ENCODE measurements at places on chromosomes 16 and 17. TPM values are rescaled to one million over a fixed set of nuclear protein-coding genes. Genes with fewer than 3 reads are reported as not detected.

The ACSM2A gene
- not detected for total RNA-seq

The NGFR gene
- total RNA-seq = 0.78 TPM

The CCDC40 gene
- 3.5 TPM for total RNA-seq

- no peaks in the 10 kb centered on the region for H3K27me3 ChIP-seq
- H3K36me3 ChIP-seq = no peaks in the 10 kb centered on the region
- peaks cover 16% of the 10 kb centered on the region for H3K4me1 ChIP-seq
- DNase-seq = no peak
Measured at GRCh38 chr17:75009139-75009724, 3.2 kb upstream of the MRPL58 start.

GRCh38 chr17:50491505-50491904 is 12.8 kb downstream of the RSAD1 start:
- H3K27me3 ChIP-seq = no peaks in the 10 kb centered on the region
- H3K4me1 ChIP-seq = no peaks in the 10 kb centered on the region
- DNase-seq = no peak
- no peak overlapping the region for H3K4me3 ChIP-seq
- H3K27ac ChIP-seq = no peak overlapping the region
- H3K36me3 ChIP-seq = no peaks in the 10 kb centered on the region

DNA sequence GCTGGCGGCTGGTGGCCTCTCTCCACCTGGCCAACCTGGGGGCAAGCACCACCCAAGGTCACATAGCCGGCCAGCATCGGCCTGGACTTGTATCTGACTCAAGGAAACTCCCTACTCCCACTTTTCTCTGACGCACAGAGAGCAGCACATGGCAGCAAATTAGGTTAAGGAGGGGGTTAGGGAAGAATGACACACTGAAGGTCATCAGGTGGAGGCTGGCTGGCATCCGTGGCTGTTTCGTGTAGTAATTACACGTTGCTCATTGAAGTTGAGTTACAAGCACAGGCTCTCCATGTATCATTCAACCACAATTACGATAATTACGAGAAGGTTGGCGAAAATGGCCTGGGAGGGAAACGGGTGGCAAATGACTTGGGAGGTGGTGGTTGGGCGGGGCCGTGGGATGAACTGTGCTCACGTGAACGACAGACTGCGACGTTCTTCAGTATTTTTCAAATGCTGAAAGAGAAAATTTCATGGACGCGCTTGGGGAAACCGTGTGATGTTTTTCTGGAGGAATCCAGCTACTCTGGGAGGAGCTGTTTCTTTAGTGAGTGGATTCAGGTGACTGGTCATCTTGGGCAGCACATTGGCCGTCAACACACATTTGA is 4.0 kb upstream of the METRNL start:
- H3K27ac ChIP-seq = no peak overlapping the region
- no peaks in the 10 kb centered on the region for H3K27me3 ChIP-seq
- peaks cover 13% of the 10 kb centered on the region for H3K4me1 ChIP-seq

GRCh38 chr17:2928294-2928890 is 132.2 kb downstream of the RAP1GAP2 start:
- no peaks in the 10 kb centered on the region for H3K36me3 ChIP-seq
- no peak for DNase-seq
- H3K27me3 ChIP-seq = no peaks in the 10 kb centered on the region
- no peaks in the 10 kb centered on the region for H3K4me1 ChIP-seq

DNA sequence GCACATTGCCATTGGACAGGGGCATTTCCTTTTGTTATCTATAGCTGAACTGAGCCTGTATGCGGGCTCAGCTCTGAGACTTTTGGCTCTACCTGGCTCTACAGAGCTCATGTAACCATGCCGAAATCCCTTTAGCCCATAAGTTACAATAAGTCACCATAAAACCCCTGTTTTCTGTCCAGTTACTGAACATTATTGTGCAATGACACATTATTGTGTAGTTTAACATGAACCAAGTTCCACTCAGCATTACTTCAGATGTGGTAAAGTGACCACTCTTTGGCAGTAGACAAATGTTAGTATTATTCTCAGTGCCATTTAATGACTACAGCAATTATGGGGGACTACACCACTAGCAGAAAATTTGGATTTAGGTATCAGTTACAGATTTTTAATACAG is 65.4 kb upstream of the RASL10B start:
- no peak for DNase-seq
- H3K4me3 ChIP-seq = no peak overlapping the region
- H3K27ac ChIP-seq = no peak overlapping the region
- peaks cover 75% of the 10 kb centered on the region for H3K36me3 ChIP-seq
- no peaks in the 10 kb centered on the region for H3K4me1 ChIP-seq

DNA sequence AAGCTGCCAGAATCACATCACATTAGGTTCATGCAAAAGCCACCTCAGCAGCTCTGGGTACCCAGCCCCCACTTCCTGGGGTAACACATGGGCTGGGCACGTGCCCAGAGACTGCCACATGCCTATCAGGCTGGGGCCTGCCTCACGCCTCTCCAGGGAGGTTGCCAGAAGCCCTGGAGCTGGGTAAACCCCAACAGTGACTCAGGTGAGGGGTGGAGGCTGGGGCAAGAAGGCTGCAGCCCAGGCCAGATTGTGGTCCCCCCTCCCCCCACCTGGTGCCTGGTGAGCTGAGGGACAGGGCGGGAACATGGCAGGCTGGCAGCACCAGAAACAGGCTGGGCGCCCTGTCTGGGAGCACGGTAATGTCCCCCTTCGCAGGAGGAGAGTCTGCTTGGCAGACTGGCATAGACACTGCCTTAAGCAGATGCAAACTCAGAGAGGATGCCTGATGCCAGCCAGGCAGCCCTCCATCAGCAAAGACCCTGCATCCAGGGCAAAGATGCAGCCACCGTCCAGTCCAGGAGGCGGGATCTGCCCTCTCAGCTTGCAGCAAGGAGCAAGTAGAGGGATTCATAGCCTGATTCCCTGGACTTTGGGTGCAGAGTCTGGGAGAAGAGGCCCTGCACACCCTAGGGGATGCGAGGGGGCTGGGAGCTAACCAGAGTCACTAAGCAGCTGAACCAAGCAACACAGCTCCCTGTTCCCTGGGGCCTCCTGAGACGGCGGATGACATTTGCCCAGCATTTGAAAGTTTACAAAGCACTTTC is 28.8 kb downstream of the NGFR start:
- no peak overlapping the region for H3K27ac ChIP-seq
- peaks cover 9% of the 10 kb centered on the region for H3K4me1 ChIP-seq
- no peaks in the 10 kb centered on the region for H3K36me3 ChIP-seq
- DNase-seq = no peak

- H3K4me3 ChIP-seq = no peak overlapping the region
- H3K4me1 ChIP-seq = peaks cover 17% of the 10 kb centered on the region
- no peak for DNase-seq
- H3K36me3 ChIP-seq = no peaks in the 10 kb centered on the region
Measured at GRCh38 chr17:66673668-66674276, 161.1 kb upstream of the CACNG5 start.

DNA sequence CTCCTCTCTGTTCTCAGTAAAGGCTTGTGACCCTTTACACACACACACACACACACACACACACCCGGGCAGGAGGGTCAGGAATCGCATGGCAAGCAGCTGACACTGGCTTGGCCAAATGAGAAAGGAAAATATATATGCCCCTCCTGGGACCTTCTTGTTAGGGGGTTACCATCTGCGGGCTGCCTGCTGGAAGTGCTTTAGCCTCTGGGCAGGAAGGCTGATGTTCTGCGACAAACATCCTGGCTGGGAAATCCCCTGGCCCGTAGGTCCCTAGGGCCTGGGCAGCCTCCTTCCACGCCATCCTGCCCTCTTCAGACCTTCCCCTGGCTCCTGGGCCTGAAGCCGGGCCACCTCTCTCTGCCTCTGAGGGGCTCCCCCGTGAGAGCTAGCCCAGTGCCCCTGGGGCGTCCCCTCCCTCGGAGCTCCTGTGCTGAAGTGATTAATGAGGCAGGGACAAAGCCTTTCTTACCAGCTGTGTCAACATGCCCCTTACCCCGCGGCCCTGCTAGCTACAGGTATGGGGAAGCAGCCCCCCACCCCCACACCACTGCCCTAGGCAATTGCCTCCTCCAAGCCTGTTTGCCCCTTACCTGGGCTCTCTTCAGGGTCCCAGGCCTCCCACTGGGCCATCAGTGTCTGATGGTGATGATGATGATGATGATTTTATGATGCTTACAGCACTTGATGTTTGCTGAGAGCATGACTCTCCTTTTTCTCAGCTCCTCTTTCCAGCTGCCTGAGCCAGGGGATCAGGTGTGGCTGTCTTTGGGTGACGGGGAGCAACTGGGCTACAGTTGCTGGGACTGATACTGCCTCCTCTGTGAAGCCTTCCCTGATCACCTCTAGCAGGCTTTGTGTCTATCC is 32.8 kb upstream of the ETV4 start:
- no peak overlapping the region for H3K4me3 ChIP-seq
- peaks cover 14% of the 10 kb centered on the region for H3K4me1 ChIP-seq
- H3K36me3 ChIP-seq = no peaks in the 10 kb centered on the region
- no peak for DNase-seq

GRCh38 chr17:63696381-63696961 is 3.5 kb downstream of the LIMD2 start:
- peaks cover 34% of the 10 kb centered on the region for H3K36me3 ChIP-seq
- H3K27ac ChIP-seq = peak overlapping the region; percentile 25
- peaks cover 23% of the 10 kb centered on the region for H3K4me1 ChIP-seq
- H3K4me3 ChIP-seq = no peak overlapping the region
- H3K27me3 ChIP-seq = no peaks in the 10 kb centered on the region

GRCh38 chr16:70685938-70686375 is at the start of gene MTSS2:
Gene MTSS2 (minus strand): TSS chr16:70686053. CDS start chr16:70685791, 262 bp downstream.
- H3K27ac ChIP-seq = peak within 1 kb of the TSS; percentile 82
- H3K4me3 ChIP-seq = peak within 1 kb of the TSS; percentile 73
- peak; percentile 93 for DNase-seq
- H3K27me3 ChIP-seq = no peaks in the 10 kb centered on the region
- H3K4me1 ChIP-seq = peaks cover 74% of the 10 kb centered on the region

DNA sequence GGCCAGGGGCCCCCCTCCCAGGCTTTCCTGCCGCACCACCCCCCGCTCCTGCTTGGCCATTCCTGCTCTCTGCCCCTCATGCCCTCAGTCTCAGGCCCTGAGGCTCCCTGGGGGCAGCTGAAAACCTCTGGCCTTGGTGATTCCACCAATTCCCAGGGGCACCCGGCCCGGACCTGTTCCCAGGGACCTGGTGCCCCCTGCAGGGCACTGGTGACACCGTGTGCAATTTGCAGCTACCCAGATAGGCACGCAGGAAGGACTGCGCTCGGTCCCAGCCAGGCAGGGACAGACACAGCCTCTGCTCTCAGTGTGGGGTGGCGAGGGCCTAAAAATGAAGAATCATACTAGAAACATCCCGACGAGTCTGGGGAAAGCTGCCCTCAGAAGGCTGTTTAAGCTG is 13.4 kb downstream of the WFDC1 start:
- no peaks in the 10 kb centered on the region for H3K27me3 ChIP-seq
- H3K4me1 ChIP-seq = peaks cover 18% of the 10 kb centered on the region
- no peak overlapping the region for H3K4me3 ChIP-seq
- DNase-seq = peak; percentile 73
- H3K27ac ChIP-seq = no peak overlapping the region

DNA sequence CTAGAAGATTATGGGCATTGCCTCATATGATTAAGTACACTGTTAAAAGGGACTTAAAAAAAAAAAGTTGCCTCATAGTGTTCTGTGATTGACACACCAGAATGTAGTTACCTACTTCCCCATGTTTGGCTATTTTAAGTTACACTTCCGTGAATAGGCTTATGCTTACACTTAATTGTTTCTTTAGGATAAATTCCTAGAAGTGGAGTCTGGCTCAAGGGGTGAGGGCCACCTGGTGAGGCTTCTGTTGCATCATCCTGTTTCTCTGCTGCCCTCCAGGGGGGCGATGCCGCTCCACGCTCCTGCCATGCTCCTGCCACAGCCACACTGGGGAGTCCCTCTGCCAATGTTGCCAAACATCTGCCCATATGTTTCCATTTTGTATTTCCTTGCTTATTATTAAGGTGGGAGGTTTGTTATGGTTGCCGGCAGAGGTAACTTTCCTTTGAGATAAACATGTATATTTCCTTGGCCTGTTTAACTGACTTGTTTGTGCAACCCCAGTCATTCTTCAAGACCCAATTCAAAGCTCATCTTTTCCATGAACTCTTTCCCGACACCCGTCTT is 73.1 kb downstream of the KSR1 start:
- H3K4me1 ChIP-seq = peaks cover 67% of the 10 kb centered on the region
- no peak overlapping the region for H3K4me3 ChIP-seq
- no peaks in the 10 kb centered on the region for H3K36me3 ChIP-seq
- peak overlapping the region; percentile 83 for H3K27ac ChIP-seq

DNA sequence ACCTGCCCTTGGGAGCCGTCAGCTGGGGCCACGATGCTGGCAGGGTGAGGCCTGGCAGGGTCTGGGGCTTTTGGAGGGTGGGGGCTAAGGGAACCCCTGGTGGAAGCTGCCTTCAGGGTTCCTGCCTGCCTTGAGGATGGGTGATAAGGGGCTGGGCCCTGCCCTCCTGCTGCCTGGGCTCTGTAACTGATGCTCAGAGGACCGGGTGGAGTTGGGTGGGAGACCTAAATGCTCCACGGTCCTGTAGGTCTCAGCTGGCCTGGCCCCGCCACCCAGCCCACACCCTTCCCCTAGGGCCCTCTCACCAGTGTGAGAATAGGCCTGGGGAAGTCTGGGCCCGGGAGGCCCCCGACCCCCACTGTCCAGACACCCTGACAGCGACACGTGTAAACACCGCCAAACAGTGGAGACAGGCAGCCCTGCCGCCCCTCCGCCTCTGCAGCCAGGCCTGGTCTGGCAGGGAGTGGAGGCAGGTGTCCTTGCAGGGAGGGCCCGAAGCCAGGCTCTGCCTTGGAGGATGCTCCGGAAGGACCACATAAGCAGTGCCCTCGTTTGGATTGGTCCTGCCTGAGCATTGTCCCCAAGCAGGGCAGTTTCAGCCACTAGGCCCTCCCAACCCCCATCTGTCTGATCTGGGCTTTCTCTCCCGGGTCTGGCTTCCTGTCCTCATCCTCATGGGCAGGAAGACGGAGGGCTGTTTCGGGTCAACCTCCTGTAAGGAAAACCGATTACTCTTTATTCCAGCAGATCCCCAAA is 6.5 kb upstream of the BAHCC1 start:
- peak overlapping the region; percentile 94 for H3K27ac ChIP-seq
- H3K27me3 ChIP-seq = no peaks in the 10 kb centered on the region
- H3K36me3 ChIP-seq = no peaks in the 10 kb centered on the region
- DNase-seq = no peak
- H3K4me1 ChIP-seq = peaks cover 47% of the 10 kb centered on the region
- H3K4me3 ChIP-seq = no peak overlapping the region

- no peak for DNase-seq
- H3K36me3 ChIP-seq = peaks cover 9% of the 10 kb centered on the region
- H3K27ac ChIP-seq = no peak overlapping the region
- H3K27me3 ChIP-seq = no peaks in the 10 kb centered on the region
Measured at GRCh38 chr17:640436-640835, 74.2 kb downstream of the VPS53 start.

DNA sequence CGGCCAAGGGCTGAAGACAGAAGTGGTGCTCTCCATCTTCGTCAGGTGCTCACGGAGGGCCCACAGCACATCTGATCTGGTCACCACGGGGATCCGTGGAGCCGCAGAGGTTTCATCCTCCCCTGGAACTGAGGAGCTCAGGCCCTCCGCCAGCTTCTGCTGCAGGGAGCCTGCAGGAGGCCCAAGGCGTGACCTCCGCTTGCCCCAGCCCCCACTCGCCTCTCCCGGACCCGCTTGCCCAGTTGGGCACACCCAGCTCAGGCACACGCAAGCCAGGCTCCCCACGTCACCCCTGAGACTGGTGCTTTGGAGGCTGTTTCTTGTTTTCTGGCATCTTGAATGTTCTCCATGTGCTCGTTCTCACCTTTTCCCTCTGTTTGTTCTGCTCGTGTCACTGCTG is 39.4 kb upstream of the CHMP6 start:
- DNase-seq = peak; percentile 61
- H3K27me3 ChIP-seq = no peaks in the 10 kb centered on the region
- H3K4me3 ChIP-seq = no peak overlapping the region
- H3K4me1 ChIP-seq = no peaks in the 10 kb centered on the region
- H3K36me3 ChIP-seq = peaks cover 12% of the 10 kb centered on the region

Measured in upper lobe of right lung (tissue), 1 donor.